ENCODE measurements at places on chromosomes 7 and 10.

- no peak for DNase-seq
Observed at GRCh38 chr10:130931256-130931655, 380.3 kb downstream of the TCERG1L start.

DNA sequence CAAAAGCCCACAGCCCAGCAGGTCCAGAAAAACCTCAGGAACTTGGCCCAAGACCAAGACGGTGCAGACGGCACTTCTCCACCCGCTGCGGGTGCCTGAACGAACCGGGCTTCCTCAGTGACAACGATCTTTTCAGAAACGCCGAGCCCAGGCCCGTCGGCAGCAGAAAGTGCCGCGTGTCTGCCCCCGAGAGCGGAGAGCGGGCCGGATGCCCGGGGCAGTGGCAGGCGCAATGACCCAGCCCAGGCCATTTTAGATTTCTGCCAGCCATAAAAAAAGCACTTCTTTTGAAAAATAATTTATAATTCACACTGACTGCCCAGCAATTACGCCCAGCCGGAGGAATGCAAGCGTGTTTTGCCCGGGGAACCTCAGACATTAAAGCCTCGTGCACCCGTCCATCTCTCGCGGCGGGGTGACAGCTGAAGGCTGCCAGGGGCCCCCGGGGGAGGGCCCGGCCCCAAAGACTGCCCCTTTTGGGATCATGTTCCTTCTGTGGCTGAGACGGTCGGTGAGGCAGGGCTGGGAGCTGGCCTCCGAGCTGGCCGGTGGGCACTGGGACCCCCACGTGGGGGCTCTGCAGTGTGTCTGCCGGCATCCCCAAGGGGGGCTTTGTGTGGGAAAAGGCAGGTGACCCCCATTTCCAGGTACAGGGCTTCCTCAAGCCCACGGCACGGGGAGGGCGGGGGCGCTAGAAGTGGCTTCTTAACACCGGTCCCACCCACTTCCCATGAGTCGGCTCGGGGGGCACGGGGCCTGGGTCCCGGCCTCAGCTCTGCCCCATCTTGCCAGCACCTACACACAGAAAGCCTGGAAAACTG is 71.3 kb upstream of the PDGFA start:
- DNase-seq, result no peak

DNA sequence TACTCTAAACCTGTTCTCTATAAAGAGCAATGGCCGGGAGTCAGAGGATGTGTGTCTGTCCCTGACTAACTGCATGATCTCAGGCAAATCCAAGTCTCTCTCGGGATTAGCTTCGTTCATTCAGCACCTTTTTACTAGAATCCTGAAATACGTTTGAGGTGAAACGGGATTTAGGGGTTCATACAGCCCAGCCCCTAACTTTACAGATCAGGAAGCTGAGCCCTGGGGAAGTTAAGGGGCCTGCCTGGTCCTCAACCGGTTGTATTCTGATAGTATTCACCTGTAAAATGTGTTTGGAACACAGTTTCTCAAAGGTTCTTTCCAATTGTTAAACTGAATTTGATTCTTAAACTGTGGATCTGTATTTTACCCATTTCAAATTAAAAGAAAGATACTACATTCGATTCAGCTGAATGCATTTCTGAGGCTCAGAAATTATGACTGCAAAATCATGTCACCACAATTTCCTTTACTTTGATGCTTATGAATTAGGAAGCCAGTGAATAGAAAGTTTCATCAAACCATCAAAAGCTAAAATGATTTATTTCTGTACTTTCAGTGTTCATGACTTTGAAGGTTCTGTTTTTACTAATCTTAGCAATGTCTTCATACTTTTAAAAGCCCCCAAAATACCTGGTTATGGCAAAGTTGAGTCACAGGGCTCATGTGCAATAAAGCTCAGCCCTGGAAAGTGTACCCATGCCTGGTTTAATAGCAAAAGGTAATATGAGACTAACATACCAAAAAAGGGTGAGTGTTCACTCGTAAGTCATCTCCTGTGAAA is 28.9 kb upstream of the EZH2 start:
- no peak for DNase-seq

DNA sequence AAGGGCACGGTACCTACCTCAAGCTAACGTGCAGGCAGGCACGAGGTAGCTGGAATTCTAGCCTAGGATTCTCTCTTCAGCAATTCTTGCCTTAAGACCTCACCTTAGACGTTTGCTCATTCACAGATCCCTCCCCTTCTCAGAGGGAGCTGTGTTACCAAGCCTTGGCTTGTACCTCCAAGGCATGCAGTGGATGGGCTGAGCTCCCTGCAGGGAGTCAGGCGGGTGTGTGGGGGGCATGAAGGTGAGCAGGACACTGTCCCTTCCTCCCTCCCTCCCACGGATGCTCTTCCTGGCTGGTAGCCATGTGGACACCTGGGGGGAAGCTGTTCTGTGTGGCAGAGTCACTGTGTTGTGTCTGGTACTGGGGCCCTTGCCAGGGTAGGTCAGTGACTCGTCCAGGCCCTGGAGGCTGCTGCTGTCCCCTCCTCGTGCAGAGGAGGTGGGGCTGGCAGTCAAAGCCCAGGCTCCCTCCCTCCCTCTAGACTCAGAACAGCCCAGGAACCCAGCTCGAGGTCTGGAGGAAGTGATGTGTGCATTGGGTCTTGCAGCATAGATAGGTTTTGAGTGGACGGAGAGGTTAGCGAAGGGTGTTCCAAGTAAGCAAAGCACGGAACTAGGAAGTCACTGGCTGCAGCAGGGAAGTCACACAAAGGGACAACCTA is 222.2 kb upstream of the SH2B2 start:
- no peak for DNase-seq
